HEK293T (cell line): ENCODE measurements at places on chromosomes 7 and 10.

- no peak for DNase-seq
These were observed 326.4 kb downstream of the KCNMA1 start for GRCh38 chr10:77311186-77311585.

DNA sequence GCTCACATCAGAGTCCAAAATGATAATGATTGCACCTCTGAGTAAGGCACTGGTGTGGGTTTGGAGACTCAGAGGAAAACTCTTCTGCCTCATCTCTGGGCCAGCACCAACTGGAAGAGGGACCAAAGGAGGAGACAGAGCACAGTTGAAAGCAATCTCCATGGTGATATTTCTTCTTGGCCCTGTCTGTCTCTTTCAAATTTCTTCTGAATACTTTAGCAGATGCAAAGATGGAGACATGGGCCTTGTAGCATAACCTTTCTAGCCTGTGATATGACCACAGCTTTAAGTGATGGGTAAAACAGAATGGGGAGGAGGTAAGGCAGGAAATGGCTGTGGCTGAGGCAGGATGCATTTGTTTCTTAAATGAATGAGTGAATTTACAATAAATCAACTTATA lies 12.2 kb upstream of the GIMAP7 start:
- no peak for DNase-seq

- DNase-seq: no peak
These were observed 29.7 kb downstream of the VIPR2 start for GRCh38 chr7:159114981-159115380.

DNA sequence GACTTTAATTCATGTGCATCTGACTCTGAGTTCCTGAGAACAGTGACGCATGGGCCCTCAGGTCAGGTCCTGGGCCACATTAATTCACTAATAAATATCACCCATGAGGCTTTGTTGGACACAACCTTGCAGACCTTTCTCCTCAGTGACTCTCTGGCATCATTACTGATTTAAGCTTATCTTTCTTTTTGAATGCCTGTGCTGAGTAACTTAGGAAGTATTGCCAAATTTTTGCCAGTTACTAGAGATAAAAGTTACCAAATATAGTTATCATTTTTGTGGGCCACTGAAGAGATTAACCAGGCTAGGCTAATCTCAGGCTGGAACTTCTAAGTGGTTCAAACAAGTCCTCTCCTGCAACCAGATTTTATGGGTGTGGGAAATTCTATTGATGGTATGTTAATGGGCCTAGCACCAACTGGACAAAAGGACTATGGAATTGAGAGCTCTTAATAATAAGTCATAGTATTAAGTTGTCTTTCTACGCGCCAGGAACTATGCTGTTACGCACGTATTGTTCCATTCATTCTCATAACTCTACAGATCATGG lies 28.8 kb upstream of the PRTFDC1 start:
- DNase-seq: no peak

GRCh38 chr7:30510124-30511075 lies 5.8 kb upstream of the GGCT start:
- peak; percentile 28 for DNase-seq

GRCh38 chr7:73683788-73684693 lies 644 bp downstream of the BUD23 start:
- no peak for DNase-seq

GRCh38 chr10:96655461-96656197 lies 64.7 kb downstream of the PIK3AP1 start:
- DNase-seq: no peak

DNA sequence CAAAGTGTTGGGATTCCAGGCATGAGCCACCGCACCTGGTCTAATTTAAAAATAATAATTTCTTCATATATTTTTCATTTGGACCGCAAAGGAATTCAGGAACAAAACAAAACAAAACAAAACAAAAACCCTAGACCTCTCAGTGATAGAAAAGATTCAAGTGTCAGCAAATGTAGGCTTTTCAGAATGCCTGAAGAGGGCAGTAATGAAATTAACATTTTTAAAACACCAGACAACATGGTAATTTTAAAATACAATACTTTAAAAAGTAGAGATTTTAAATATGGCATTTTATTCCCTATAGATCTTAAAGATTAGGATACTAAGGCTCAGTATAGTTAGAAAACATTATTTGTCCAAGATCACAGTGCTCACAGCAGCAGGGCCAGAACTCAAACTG lies 36.6 kb downstream of the DNMBP start:
- no peak for DNase-seq

DNA sequence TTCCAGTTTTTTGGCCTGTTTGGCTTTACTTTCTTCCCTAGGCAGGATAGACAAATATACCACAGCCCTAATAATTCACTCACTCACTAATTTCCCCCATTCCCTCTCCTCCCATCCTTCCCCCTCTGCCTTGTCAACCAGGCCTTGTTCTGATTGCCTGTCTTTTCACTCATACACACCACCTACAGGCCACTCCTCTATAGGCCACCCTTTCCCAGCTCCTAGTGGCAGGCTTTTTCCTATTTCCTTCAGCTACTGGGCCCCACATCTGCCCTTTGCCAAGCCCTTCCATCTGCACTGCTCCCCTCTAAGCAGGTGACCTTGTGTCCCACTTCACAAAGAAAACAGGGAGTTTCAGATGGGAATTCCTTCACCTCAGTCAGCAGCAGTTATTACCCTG lies 59.8 kb upstream of the MSRB2 start:
- peak; percentile 53 for DNase-seq

DNA sequence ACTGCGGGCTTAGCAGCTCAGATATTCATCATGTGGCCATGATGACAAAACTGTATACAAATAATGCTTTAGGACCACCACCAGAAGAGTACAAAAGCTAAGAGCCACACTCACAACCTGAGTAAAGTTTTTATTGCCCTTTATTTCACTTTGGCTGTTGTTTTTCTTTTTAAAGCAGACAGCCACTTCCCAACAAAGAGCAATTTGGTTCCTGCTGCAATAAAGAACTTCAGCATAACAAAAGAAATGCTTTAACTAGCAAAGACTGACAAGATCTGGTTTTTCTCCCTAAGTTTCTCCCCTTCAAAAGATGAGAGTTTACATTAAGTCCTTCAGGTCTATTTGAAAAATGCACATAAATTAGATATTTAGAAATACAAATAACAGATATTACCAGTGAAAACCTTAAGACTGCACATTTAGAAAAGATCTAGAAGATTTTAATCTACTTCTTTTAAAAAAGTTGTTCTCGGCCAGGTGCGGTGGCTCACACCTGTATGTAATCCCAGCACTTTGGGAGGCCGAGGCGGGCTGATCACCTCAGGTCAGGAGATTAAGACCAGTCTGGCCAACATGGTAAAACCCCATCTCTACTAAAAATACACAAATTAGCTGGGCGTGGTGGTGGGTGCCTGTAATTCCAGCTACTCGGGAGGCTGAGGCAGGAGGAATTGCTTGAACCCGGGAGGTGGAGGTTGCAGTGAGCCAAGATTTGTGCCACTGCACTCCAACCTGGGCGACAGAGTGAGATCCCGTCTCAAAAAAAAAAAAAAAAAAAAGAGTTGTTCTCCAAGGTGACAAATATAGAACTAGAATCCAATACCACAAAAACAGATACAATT lies 59.4 kb downstream of the WAPL start:
- no peak for DNase-seq

DNA sequence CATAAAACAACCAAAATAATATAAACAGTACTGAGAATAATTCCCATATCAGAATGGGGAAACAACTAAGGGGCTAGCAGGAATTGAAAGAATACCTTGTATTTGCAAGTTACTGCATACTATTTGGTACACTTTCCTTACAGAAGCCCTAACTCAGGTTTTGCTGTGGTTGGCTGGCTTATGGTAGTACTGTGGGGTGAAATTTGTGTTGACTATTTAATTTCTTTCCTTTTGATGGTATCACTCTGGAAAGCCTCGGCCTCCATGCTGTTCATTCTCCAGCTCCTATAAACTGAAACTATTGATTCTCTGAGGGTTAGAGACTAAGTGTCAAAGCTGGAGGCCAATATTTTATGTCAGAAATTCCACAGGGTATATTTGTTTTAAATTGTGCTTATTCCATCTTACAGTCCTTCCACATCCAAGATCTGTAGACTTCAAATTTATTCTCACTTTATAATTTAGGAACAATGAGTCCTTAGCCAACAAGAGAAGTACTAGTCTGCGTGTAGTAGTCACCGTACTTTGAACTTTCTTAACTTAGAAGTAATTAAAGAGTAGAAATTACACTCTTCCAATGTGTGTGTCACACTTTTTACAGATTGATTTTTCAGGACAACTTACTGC lies 13.4 kb downstream of the SKIDA1 start:
- DNase-seq: no peak

DNA sequence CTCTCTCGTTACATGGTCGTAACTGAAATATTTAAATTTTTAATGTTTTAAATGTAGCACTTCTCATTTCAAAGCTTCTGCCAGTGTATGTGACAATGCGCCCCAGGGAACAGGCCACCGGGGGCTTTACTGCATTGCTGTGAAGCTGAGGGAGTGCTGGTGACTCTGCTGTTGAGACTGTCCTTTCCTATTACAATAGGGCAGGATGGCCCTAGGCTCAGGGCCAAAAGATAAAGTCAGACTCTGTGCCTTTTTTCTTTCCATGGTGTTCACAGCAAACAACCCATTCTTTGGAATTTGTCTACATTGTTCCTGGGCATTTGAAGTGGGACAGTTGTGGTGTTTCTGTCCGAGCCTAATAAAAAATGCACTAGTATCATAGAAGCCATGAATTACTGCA lies 107.3 kb downstream of the GALNT11 start:
- no peak for DNase-seq

GRCh38 chr7:18399436-18400235 lies 95.9 kb upstream of the HDAC9 start:
- no peak for DNase-seq

GRCh38 chr7:30750010-30750409 lies 1.9 kb upstream of the INMT start:
- DNase-seq: no peak

- DNase-seq: no peak
These were observed 180.7 kb upstream of the PFKP start for GRCh38 chr10:2886662-2887061.

- DNase-seq: no peak
These were observed 153.3 kb downstream of the LRRTM3 start for GRCh38 chr10:67079126-67079525.

GRCh38 chr10:60429084-60429849 lies 39.6 kb upstream of the ANK3 start:
- DNase-seq: no peak

DNA sequence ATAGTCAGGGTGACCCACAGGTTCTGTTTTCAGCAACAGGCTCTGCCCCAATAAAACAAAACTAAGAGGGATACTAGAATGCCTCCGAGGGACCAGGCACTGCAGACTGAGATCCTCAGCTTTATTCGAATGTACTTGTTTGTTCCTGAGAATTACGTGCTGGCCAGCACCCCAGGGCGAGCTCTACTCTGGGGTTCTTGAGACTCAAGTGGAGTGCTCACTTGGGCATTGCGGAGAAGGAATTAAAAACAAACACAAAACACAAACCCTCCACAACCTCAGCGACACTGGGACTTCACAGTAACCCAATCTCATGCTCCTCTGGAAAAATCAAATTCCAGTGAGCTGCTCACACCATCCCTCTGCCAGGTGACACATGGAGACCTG lies 250.7 kb downstream of the TNS3 start:
- DNase-seq: no peak

- peak; percentile 78 for DNase-seq
These were observed at the start of gene PAOX for GRCh38 chr10:133379152-133379800. Gene PAOX (plus strand): TSS chr10:133379262. CDS start chr10:133379317, 55 bp downstream.

DNA sequence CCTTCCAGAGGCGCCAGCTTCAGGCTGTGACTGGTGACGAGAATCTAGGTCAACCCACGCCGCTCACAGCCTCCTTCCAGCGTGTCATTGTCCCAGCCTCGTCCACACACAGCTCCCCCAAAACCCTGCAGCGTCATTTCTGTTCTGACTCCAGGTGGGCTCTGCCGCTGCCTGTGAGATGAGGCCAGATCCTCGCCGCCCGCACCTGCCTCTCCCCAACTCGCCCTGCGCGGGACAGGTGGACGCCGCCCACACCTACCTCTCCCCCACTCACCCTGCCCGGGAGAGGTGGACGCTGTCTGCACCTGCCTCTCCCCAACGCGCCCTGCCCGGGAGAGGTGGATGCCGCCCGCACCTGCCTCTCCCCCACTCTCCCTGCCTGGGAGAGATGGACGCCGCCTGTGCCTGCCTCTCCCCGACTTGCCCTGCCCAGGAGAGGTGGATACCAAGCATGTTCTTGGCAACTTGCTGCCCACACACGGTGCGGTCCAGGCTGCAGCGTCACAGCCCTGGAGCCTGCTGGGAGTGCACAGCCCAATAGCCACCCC lies 32.0 kb upstream of the CFAP46 start:
- no peak for DNase-seq

GRCh38 chr7:132680590-132680989 lies 104.3 kb upstream of the PLXNA4 start:
- DNase-seq: no peak

DNA sequence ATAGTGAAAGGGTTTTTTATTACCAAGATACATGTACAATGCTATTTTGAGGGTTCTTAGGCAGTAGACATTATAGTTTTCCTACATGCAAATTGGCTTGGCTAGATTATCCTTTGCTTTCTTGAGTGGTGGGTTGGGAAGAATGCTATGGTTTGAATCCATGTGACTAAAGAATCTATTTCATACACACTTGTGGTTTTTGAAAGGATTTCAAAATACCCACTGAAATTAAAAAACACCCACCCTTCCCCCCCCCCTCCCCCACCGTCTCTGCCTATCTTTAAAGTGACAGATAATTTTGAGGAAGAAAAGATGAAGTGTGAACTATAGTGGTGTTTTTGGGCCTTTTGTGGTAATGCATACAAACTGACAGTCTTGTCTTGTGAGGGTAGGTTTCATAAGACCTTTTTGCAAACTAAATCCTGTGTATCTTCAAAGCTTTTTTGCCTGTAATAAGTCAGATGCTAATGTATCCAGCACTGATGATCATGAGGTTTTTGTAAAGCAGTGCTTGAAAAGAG lies 90.9 kb downstream of the TPST1 start:
- no peak for DNase-seq

DNA sequence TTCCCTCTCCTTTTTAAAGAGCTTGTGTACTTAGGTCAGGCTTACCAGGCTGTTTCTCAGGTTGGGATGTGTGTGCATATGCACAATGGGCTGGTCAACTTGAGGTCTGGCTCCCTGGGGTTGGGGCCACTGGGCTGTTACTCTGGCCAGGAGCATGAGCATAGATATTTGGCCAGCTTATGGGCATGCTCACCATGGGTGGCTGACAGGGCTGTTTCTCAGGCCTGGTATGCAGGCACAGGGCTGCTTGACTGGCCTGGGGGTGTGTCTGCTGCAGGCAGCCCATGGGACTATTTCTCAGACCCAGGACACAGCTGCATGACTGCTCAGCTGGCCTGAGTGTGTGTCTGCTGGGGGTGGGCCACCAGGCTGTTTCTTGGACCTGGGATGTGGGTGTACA lies 34.6 kb downstream of the SCART1 start:
- no peak for DNase-seq

DNA sequence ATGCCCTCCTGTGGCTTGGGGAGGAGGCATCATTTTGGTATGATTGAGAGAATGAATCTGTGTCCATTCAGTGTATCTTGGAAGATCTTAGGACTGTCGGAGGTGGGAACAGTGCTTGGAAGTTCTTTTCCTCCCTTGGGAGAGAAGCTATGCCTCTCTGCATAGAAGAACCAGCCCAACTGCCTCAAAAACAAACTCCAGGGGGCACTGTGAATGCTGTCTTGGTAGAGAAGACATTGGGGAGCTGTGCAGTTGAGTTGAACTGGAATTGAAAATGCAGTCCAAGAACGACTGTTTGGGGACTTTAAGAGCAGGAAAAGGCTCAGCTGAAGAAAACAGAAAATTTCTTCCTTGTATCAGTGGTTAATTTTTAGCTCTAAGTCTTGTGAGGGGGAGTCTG lies 4.9 kb upstream of the GJD4 start:
- DNase-seq: no peak

- no peak for DNase-seq
These were observed 26.1 kb upstream of the GRID1 start for GRCh38 chr10:86392723-86393094.
